Renal cortical epithelial cell (primary cell): ENCODE measurements at places on chromosomes 1 and 21.

- DNase-seq: no peak
Measured at GRCh38 chr1:28085129-28085528, 3.3 kb downstream of the EYA3 start.

DNA sequence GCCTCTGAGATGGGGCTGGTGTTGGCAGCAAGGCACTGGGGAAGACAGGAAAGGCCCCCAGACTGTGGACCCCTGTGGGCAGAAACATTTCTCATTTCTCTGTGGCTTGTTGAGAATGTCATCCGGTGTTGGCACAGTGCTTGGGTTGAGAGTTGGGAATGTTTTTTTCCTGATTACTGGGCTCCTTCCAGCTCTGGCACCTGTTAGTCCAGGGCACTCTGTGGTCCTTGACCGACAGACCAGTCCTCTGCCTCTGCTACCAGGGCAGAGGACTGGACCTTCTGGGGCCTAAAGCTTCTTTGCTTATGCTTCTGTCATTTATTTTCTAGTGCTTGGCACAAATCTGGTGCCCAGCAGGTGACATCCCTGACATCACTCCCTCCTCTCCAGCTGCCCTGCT is 4.8 kb upstream of the SPRR5 start:
- no peak for DNase-seq

GRCh38 chr1:86922445-86922844 is 8.0 kb downstream of the HS2ST1 start:
- DNase-seq: no peak

- peak; percentile 99 for DNase-seq
Measured at GRCh38 chr1:145782272-145783099, 41.4 kb downstream of the RNF115 start.

DNA sequence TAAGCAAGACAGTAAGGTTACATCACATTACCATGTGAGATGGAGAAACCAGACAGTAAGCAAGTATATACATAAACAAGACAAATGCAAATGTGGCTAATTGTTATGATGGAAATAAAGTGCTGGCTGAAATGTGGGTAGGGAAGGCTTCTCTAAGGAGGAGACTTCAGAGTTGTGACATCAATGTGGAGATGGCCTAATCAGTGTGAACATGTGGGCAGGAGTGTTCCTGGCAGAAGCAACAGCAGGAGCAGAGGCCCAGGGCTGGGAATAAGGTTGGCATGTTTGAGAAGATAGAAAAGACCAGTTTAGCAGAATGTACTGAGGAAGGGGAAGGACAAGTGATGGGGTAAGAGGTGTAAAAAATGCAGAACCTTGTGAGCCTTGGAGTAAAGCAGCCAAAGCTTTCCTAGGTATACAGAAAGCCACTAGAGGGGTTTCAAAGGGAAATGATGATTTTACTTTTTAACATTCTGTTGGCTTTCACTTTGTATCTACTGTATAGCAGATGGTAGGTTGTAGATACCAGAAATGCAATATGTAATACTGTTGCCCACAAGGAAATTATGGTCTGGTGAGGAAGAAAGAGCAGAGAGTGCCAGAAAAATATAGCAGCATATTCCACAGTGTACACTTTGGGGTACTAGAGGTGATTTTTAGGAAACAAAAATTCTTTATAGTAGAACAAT is 197.4 kb downstream of the FGGY start:
- DNase-seq: no peak

DNA sequence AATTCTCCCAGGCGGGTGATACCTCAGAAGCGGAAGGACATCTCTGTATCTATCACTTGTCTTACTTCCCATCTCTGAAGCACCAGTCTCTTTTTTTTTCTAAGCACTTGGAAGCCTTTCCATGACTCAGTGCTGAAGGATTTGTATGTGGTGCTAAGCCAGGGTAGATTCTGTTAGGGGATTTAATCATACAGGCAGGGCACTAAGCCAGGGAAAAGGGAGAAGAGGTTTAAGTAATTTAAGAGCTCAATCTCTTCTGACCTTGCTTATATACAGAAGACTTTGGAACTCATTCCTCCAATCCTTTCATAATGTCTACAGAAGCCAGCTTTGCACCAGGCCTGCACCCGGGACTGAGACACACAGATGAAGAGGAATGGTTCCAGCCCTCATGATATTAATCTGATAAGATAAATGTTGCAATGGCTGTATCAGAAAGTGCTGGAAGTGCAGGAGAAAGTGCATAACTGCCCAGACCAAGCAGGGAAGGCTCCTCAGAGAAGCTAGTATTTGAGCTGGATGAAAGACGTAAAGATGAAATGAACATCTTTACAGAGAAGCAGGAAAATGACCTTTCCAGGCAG is 11.0 kb downstream of the FAM163A start:
- DNase-seq: peak; percentile 5

DNA sequence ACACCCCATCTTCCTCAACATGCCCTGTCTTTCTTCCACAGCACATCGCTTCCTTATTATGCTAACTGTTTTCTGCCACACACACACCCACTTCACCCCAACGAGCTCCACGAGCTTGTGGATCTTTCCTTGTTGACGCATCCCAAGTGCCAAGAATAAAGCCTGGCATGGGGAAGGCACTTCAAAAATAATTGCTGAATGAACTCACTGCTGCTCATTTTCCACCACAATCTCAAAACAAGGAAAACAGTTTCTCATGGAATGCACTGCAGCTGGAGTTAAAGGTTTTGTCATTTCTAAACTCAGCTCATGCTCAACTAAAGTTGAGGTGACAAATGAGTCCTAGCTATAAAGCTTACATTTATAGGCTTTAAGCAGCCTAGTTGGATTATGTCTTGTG is 86.0 kb downstream of the TIAM1 start:
- DNase-seq: no peak

DNA sequence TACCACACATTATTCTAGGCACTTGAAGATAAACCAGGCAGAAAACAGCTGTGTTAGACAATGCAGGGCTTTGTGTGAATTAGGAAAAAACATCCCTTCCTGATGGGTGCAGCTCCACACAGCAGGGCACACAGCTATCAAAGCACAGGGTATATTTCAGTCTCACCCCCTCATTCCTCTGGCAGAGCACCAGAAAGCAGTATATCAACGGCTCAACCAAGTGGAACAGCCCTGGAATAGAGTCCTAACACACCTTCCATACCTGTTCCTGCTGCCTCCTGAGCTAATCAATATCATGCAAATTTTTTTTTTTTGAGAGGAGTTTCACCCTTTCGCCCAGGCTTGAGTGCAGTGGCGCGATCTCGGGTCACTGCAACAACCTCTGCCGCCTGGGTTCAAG is 32.1 kb downstream of the LYST start:
- peak; percentile 45 for DNase-seq

DNA sequence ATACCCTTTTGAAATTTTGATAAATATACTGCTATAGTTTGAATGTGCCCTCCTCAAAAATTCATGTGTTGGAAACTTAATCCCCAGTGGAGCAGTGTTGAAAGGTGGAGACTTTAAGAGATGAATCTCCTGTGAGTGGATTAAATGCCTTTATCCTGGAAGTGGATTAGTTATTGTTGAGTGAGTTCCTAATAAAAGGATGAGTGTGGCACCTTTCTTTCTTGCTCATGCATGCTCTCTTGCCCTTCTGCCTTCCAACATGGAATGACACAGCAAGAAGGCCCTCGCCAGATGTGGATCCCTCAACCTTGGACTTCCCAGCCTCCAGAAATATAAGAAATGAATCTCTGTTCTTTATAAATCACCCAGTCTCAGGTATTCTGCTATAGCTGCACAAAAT is 51.8 kb downstream of the CD160 start:
- no peak for DNase-seq

GRCh38 chr1:42348498-42348897 is 13.5 kb upstream of the FOXJ3 start:
- DNase-seq: no peak

DNA sequence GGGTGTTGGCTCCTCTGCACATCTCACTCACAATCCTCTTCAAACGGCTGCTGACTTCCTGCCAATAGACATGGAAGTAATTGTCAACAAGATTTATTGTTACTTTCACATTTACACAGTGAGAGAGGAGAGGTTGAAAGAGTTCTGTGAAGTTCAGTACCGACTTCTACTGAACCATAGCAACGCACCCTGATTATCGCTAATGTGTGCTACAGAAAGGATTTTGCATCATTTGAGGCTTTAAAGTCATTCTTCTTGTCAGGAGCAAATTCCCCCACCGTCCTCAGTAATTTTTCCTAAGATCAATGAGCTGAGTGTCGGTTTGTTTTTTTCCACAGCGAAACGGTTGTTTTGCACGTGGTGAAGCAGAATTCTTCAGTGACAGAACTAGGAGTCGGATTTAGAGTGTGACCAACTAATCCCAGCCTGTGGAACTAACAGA is 361.0 kb downstream of the ADGRL2 start:
- peak; percentile 82 for DNase-seq

DNA sequence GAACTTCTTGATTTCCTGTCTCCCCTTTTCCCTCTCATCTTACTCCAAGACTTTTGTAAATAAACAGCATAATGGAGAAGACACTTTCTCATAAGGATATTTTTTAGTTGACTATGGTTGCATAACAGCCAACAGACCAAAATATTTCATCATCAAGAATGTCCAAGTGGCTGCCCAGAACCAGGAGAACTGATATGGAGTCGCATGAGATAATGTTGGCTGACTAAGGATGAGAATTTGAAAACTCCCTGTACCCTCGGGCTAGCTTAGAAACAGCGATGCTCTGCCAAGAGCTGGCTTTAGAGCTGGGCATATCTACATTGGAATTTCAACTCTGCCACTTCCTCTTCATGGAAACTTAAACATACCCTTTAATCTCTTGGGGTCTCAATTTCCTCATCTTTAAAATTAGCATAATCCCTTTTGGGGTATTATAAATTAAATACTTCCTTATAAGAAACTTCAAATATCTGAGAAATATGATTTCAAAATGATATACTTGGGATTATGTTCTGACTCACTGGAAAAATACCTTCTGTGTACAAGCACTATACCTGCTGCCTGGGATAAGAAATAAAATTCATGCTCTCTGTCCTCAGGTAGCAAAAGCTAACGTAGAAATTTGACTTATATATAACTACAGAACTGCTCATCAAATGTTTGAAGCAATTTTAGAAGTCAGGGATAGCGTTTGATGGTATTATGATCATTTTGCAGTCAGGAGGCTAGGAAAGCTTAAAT is 777.3 kb downstream of the LTN1 start:
- DNase-seq: no peak

GRCh38 chr1:176904057-176904751 is 260.3 kb downstream of the ASTN1 start:
- DNase-seq: no peak

DNA sequence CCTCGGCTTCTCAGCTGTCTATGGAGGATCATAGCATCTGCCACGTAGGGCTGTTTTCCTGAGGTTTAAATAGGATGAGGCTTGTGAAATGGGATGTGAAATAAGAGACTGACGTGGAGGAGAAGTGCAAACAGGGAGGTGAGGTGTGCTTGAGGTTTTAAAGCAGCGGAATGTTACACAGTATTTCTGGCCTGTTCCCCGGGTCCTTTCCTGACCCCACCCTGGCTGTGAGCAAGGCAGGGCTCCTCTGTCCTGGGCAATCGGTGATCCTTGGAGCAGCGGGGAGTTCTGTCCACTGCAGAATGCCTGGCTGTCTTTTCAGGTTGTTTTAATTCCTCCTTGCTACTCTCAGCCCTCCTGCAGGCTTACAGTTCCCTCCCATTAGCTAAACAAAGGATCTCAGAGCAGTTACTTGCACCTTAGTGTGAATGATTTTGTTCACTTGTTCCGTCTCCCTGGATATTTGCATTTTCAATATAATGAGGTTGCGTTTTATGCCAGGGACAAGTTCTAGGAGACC is 38.6 kb downstream of the LHX4 start:
- DNase-seq: no peak

DNA sequence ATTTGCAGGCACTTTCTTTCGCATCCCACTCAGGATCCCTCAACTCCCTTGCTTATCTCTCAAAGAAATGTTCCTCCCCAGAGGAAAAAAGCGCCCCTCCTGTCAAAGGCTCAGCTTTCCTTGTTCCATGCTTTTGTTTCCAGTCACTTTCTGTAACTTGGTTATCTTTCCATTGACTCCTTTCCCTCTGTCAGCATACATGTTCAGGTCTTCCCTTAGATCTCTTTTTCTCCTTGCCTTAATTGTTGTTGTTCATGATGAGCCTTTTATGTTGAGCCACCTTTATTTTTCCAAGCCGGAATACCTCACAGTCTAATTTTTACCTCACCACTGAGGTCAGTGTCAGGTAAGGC is 46.5 kb upstream of the PODN start:
- no peak for DNase-seq

GRCh38 chr1:182397653-182398393 is 2.6 kb downstream of the TEDDM1 start:
- DNase-seq: peak; percentile 75

- no peak for DNase-seq
Measured at GRCh38 chr1:36149973-36150295, 648 bp upstream of the TRAPPC3 start.

GRCh38 chr1:23537296-23537973 is 6.4 kb upstream of the E2F2 start:
- no peak for DNase-seq

GRCh38 chr1:218521414-218522169 is 176.5 kb downstream of the TGFB2 start:
- DNase-seq: peak; percentile 40

GRCh38 chr1:74334147-74334546 is 99.0 kb downstream of the TNNI3K start:
- peak; percentile 43 for DNase-seq

- DNase-seq: no peak
Measured at GRCh38 chr1:62436039-62436465, 797 bp upstream of the USP1 start.

GRCh38 chr21:29775462-29775861 is 164.3 kb downstream of the GRIK1 start:
- DNase-seq: peak; percentile 7

DNA sequence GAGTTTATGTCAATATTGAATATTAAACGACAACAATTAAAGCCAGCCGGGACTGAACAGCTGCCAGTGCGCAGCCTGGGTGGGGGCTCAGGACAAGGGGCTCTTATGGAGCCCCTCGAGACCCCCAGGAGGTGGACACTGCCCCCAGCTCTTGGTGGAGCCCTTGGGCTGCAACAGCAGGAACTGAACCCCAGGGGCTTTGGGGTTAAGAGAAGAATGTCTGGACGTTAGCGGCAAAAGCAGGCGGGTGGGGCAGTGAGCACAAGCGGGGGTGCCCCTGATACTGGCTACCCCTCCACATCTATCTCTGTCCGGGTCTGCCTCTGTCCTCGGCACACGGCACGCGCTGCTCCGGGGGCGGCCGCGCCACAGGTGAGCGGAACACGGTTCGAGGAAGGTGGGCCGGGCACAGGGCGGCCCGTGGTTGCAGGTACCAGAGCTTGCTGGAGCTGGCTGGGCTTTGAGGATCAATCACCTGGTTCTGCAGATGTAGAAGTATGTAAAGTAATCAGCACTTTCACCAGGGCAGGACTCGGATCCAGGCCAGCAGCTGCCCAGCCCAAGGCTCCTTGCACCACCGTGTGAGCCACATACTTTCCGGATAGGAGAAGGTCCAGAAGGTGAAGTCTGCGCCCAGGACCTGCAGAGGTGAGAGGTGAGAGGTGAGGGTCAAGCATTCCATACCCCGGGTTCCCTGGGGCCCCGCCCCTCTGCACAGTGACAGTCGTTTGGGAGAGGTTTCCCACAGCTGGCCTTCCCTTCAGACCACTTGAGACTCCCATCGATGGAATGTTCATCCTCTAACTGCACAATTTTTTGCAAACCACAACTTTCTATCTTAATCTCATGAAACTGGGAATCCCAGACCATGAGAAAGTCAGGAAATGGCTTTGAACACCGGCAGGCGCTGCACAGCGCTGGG is 12.4 kb upstream of the POFUT2 start:
- no peak for DNase-seq

- DNase-seq: no peak
Measured at GRCh38 chr1:103416681-103417286, 108.7 kb upstream of the RNPC3 start.
